CMK (cell line): ENCODE measurements at places on chromosomes 12 and 14.

DNA sequence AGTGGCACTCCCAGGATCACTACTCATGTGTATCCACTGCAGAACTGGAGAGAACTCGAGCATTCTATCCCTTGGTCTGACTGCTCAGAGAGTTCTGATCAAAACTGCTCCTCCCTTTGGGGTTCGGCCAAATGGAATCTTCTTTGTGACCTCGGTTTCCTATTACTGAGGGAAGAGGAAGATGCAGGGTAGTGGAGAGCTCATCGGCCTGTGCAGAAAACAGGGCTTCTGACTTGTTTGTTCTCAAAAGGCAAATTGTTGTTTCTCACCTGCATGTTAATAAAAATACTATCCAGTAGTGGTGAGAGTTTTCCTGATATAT lies 17.1 kb upstream of the AKAP6 start:
- no peak for DNase-seq

- DNase-seq, result peak; percentile 30
Observed at GRCh38 chr14:91059576-91060350, 678 bp downstream of the RPS6KA5 start.

GRCh38 chr14:70254476-70254961 lies 65.8 kb upstream of the SLC8A3 start:
- no peak for DNase-seq

- no peak for DNase-seq
Observed at GRCh38 chr14:23447361-23448350, 12.2 kb upstream of the MYH7 start.

DNA sequence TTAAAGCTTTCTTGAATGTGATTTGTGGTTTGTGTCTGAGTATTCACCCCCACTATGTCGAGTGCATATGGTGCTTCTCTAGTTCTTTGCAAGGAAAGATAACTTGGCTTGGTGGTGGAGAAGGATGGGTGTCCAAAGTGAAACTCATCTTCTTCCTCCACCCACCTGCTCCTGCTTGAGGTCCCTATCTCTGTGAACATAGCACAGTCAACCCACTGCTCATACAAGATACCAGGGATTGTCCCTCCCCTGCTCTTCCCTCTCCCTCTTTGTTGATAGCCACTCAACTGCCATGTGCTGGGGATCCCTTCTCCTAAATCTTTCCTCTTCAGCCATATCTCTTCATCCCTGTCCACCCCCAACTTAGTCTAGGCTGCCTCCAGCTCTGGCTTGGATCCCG lies 176.5 kb downstream of the ASCL4 start:
- DNase-seq, result no peak
